Effector CD4-positive, alpha-beta T cell (primary cell): ENCODE measurements at places on chromosomes 5 and 9.

- DNase-seq, result no peak
Observed at GRCh38 chr5:132054031-132054696, 6.3 kb upstream of the IL3 start.

- DNase-seq, result no peak
Observed at GRCh38 chr9:137305060-137305797, 3.2 kb upstream of the NRARP start.

- no peak for DNase-seq
Observed at GRCh38 chr5:55232271-55232984, 980 bp downstream of the CCNO start.

- DNase-seq, result no peak
Observed at GRCh38 chr9:136051837-136052471, 43.1 kb downstream of the NACC2 start.

DNA sequence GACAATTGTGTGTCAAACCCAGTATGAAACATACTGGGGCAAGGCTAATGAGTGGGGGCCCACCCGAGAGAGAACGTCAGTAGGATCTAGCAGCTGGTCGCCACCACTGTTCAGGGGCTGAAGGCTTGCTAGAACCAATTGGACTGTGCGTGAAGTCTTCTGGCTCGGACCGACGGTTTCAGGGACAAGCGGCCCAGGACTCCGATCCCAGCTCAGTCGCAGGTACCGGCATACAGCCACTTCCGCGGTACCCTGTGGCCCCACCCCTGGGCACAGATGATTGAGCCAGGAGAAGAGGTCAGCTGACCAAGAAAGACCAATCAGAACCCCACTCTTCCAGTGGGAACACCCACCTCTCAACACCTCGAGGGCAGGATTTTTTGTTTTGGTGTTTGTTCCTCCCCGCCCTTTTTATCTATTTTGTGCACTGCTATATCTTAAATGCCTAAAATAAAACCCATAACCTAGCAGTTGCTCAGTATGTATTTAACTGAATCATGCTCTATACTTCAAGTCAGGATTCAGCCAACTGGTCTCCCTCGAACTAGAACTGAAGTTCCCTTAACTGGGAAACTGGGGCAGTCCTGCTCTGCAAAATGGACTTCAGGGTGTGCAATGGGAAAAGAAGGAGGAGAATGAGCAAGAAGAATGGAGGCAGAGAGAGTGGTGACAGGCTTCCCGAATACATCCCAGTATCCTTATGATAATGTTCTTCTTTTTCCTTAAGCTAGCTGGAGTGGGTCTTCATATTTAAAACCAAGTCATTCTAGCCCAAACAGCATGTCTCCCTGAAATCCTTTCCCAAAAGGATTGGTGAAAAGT is 21.1 kb upstream of the CPEB4 start:
- no peak for DNase-seq
